ENCODE measurements at places on chromosomes 2 and 18.

- DNase-seq: no peak
These were observed 1.1 kb upstream of the MTERF4 start for GRCh38 chr2:241103176-241103595.

- no peak for DNase-seq
These were observed 289.3 kb downstream of the CELF4 start for GRCh38 chr18:37276111-37276890.

DNA sequence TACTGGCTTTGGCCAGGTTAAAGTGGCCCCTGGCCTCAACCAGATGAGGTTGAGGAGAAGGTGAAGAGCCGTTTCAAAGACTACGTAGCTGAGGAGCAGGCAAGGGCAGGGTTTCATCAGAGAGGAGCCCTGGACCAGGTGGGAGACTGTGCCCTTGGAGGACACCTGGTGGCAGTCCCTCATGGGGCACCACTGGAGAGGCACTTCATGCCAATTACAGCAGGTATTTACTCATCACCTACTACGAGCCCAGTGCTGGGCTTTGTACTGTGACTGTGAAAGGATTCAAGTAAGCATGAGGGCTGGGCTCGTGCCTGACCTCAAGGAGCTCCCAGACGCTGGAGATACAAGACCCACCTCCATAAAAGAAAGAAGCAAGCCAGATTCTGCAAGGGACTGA is 37.6 kb downstream of the SMAD7 start:
- no peak for DNase-seq

GRCh38 chr18:27449104-27449503 is 264.0 kb upstream of the CHST9 start:
- no peak for DNase-seq

- no peak for DNase-seq
These were observed 1.9 kb downstream of the MCFD2 start for GRCh38 chr2:46913471-46914381.

GRCh38 chr2:2705871-2706270 is 374.8 kb upstream of the MYT1L start:
- no peak for DNase-seq

DNA sequence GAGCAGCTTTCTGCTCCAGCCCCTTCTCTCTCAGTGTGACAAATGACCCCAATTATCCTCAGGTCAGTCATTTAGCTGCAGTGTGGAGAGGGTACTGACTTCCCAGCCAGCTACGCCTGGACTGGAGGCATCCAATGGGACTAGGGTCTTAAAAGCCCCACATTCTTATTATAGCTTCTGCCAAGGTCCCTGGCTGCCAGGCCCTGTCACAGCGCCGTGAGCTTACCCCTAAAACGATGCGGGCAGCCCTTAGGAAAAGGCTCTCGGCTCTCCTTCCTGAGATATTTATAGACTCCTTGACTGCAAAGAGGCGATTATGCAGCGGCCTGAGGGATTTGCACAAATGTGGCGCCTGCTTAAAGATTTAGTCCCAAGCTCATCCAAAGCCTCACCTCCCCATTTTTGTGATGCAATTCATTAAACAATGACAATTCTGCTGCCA is 69.2 kb upstream of the EDAR start:
- no peak for DNase-seq

DNA sequence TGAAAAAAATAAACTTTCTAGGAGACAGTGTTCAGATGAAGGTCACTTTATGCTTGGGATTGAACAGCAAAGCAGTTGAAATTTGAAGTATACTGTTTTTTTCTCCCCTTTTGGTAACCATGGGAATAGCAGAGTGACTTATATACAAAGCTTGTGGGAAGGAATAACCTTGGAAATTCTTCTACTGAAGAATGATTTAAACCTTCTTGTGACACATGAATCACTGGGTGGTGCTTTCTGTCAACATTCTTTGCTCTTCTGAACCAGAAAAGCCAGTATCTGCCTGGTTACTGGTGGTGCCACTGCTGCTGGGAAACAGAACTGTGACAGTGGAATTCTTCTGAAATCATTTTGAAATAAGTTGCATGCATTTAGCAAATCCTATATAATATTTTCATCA is 39.4 kb upstream of the RND3 start:
- DNase-seq: no peak

GRCh38 chr18:34221971-34222306 is 2.8 kb downstream of the NOL4 start:
- no peak for DNase-seq

DNA sequence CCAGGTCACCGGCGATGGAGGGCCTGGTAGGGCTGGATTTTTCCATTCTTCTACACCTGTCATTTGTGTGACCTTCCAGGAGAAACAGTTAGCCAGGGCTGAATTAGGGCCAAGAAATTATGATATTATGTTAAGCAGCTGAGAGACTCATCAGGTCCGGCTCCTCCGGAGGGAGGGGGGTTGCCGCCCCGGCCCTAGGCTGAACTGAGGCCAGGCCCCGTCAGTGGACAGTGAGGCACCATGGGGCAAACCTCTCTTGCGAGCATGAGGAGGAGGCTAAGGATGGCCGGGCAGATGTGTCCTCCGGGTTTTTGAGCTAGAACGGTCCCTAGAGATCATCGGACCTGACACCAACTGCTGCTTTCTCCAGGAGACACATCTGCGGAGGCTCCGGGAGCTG is 150.1 kb downstream of the SOX11 start:
- DNase-seq: no peak

GRCh38 chr2:120859814-120860578 is 124.3 kb downstream of the GLI2 start:
- DNase-seq: no peak

DNA sequence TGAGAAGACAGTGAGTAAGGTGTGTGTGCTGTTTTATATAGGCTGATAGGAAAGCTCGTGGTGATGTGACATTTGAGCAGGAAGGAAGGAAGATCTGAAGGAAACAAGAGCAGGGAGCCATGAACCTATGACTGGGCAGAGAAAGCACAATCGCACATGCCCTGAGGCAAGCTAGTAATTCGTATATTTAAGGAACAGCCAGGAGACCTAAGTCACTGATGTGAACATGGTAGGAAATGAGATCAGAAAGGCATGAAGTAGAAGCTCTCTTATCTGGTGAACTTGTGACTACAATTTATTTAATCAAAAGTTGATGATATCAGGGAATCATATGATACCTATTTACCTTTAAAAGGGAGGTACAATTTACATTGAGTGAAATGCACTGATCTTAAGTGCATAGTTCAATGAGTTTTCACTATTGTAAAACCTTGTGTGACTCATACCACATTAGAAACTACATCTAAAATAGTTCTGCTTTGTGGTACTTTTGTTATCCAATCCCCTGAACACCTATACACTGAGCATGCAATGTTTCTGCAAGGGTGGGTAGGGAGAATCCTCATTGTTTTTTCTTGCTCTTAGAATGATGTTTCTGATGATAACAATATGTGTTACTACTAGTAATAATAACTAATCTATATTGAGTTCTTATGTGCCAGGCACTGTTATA is 67.5 kb downstream of the GALNT13 start:
- no peak for DNase-seq

DNA sequence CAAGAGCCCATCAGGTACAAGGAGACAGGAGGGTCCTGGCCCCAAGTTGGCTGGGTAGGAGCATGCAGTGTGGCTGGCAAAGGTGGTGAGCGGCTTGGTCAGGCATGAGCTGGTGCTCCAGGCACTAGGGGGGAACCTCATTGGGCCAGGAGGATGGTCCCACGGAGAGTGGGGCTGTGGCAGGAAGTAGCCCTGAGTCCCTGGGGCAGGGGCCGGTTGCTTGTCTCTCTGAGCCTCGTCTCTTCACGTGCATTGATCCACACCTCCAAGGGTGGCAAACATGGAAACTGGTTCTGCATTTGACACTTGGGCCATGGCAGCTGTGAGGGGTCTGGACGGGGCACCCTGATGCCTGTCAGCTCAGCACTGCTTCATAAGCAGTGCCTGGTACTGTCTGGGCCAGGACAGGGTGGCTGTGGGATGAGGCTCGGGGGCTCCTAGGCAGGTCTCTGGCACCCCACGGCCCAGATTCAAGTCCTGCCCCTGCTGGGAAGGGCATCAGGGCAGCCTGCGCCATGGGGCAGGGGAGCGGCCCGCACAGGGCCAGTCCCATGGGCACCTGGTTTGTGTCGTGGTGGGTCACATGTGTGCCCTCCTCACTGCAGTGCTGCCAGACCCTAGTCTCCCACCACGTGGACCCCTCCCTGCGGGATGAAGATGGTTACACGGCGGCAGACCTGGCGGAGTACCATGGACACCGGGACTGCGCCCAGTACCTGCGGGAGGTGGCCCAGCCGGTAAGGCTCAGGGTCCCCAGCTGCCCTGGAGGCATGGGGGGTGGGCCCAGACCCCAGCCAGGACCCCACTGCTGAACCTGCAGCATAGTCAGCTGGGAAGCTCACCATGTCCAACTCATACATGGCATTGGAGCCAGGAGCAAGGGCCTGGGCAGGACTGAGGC is 16.4 kb downstream of the ESPNL start:
- DNase-seq: no peak

DNA sequence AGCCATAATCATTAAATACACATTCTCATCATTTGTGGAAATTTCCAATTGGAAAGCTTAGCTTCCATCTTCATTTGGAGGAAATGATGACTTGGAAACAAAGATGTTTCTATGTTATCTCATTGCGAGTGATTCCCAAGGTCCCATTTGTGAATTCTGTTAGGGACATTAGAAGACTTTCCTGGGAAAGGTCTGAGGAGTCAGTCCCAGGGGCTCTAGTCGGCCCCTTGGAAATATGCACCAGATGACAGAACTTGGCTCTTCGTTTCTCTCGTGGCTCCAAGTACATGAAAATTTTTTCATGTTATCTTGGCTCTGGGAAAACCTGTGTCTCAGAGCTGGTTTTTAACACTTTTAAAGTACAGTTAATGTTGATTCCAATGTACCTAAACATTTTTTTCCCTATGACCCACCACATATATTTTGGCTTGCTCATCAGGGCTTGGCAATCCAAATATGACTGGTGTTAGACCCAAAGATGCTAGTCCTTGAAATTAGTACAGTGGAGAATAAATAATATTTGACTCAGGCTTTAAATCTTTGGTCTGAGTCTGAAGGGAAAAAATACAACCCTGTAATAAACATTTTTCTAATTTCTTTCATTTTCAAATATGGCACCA is 15.4 kb upstream of the CAVIN2 start:
- no peak for DNase-seq

- no peak for DNase-seq
These were observed 64.4 kb downstream of the ANTXR1 start for GRCh38 chr2:69077252-69077950.

- DNase-seq: no peak
These were observed 28.2 kb upstream of the ACAA2 start for GRCh38 chr18:49841236-49842217.

- no peak for DNase-seq
These were observed 3.5 kb downstream of the OSBPL6 start for GRCh38 chr2:178197791-178198190.

GRCh38 chr18:2223849-2224248 is 347.5 kb downstream of the METTL4 start:
- DNase-seq: no peak

DNA sequence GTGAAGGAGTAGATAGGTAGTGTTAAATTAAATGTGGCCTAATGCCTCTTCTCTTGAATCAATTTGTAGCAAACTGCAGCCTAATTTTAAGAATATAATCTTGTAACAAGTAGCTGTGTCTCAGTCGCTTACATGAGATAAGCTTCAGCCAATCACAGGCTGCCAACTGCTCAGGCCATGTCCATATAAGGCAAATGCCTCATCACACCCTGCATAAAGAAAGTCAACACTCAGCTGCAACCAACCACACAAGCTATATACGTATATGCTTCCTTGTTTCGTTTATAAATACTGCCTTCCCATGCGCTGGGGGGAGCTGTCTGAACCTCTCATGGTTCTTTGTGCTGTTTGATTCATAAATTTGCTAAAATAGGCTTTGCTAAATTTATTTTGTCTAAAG is 476.3 kb downstream of the TRIB2 start:
- no peak for DNase-seq

- DNase-seq: no peak
These were observed 220.1 kb downstream of the HAUS1 start for GRCh38 chr18:46324087-46324955.

Data from stimulated activated CD4-positive, alpha-beta T cell treated with anti-CD3 and anti-CD28 coated beads, TNF-alpha, amount 100 ng/mL, for 48 hours (primary cell).